ENCODE measurements at places on chromosomes 5 and 9.

- H3K36me3 ChIP-seq, result no peaks in the 10 kb centered on the region
- H3K4me3 ChIP-seq, result no peak overlapping the region
- H3K27me3 ChIP-seq, result no peaks in the 10 kb centered on the region
- peaks cover 35% of the 10 kb centered on the region for H3K4me1 ChIP-seq
- DNase-seq, result peak; percentile 43
Observed at GRCh38 chr9:121738968-121739367, 87.5 kb downstream of the DAB2IP start.

GRCh38 chr9:130638284-130639123, 25.9 kb upstream of the PRDM12 start:
- no peak overlapping the region for H3K27ac ChIP-seq
- H3K27me3 ChIP-seq, result no peaks in the 10 kb centered on the region
- no peak overlapping the region for H3K4me3 ChIP-seq
- DNase-seq, result no peak
- H3K36me3 ChIP-seq, result peaks cover 14% of the 10 kb centered on the region
- no peaks in the 10 kb centered on the region for H3K4me1 ChIP-seq

GRCh38 chr9:91623004-91623403, 199.4 kb upstream of the NFIL3 start:
- H3K4me3 ChIP-seq, result no peak overlapping the region
- H3K27ac ChIP-seq, result no peak overlapping the region
- no peaks in the 10 kb centered on the region for H3K27me3 ChIP-seq
- no peaks in the 10 kb centered on the region for H3K4me1 ChIP-seq
- no peaks in the 10 kb centered on the region for H3K36me3 ChIP-seq

- DNase-seq, result peak; percentile 75
- H3K27me3 ChIP-seq, result no peaks in the 10 kb centered on the region
- peaks cover 10% of the 10 kb centered on the region for H3K4me1 ChIP-seq
- H3K4me3 ChIP-seq, result peak overlapping the region; percentile 94
- peak overlapping the region; percentile 66 for H3K27ac ChIP-seq
- H3K36me3 ChIP-seq, result peaks cover 2% of the 10 kb centered on the region
Observed at GRCh38 chr9:111036429-111036789, 1.9 kb downstream of the LPAR1 start.

GRCh38 chr9:25935188-25935587, 256.9 kb upstream of the TUSC1 start:
- H3K4me3 ChIP-seq, result no peak overlapping the region
- H3K4me1 ChIP-seq, result no peaks in the 10 kb centered on the region
- H3K27ac ChIP-seq, result no peak overlapping the region
- DNase-seq, result no peak
- no peaks in the 10 kb centered on the region for H3K27me3 ChIP-seq
- no peaks in the 10 kb centered on the region for H3K36me3 ChIP-seq

- H3K27ac ChIP-seq, result no peak overlapping the region
- no peaks in the 10 kb centered on the region for H3K27me3 ChIP-seq
- no peak overlapping the region for H3K4me3 ChIP-seq
- no peaks in the 10 kb centered on the region for H3K4me1 ChIP-seq
Observed at GRCh38 chr9:114638404-114638803, 19.2 kb downstream of the TEX53 start.

- no peak overlapping the region for H3K27ac ChIP-seq
- no peaks in the 10 kb centered on the region for H3K36me3 ChIP-seq
- no peaks in the 10 kb centered on the region for H3K4me1 ChIP-seq
Observed at GRCh38 chr9:105455836-105456475, 8.1 kb downstream of the FSD1L start.

DNA sequence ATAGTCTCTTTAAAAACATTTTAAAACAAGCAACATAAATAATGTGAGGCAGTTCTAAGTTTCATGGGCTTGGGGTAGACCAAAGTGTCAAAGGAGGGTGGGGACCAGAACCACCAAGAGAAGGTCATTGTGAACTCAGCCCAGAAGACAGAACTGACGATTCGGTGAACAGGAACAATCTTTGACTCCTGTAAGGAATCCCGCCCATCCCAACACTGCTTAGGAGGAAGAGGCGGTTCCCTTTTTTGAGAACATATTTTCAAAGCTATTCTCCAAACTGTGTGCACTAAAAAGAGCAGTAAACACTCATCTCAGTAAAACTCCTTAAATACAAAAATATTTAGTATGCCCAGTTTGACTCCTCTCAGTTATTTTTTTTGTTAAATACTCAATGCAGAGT, 176.5 kb upstream of the TLE4 start:
- H3K4me1 ChIP-seq, result no peaks in the 10 kb centered on the region
- DNase-seq, result no peak
- H3K4me3 ChIP-seq, result no peak overlapping the region
- no peaks in the 10 kb centered on the region for H3K36me3 ChIP-seq

DNA sequence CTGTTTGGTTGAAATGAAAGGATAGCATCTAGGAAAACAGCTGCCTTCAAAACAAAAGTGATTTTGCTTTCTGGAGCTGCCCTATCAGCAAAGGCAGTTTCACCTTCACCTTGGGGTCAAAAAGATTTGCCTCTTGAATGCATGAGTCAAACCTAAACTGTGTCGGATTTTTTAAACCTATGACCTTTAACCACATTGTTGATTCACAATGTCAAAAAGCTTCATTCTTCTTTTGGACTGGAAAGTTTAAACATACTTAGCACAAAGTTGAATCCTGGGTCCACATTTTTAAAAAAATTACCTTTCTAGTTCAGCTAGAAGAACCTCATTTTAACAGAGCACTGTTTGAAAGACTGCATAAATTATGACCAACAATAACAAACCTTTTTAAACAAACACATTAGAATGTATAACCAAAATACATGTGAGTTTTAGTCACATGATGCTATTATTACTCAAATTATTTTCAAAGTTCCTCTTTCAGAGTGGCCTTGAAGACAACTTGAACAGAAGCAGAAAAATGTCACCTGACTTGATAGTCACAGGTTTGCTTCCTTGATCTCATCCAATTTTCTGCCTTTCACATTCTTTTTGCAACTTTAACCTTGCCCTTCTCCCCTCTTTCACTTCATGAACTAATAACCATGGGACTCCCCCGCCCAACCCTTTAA, 109.7 kb upstream of the LHFPL2 start:
- no peaks in the 10 kb centered on the region for H3K36me3 ChIP-seq
- DNase-seq, result peak; percentile 90
- H3K27ac ChIP-seq, result no peak overlapping the region
- peaks cover 7% of the 10 kb centered on the region for H3K4me1 ChIP-seq
- no peak overlapping the region for H3K4me3 ChIP-seq

DNA sequence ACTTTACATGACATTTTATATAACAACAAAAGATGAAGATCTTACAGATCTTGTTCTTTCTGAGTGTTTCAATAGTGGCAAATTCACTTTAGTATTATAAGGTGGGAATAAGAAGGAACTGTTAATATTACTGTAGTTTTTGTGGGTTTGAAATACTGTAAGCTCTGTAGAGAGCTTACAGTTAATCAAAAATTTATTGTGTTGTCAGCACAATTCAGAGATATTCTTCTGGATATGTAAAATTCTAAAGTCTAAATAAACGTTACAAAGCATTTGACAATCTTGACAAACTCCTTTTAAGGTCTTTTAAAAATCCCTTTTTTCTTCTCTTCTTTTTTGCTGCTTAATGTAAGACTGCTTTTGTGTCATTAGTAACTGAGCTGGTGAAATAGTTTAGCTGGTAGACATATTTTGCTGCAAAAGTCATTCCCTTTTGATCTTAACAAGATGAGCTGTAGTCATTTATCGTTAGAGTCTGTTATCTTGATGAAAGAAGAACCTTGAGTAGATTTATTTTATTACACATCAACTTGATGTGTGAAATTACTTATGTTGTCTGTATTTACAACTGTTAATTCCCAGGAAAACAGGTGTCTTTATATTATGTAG, 186.0 kb downstream of the WDR70 start:
- DNase-seq, result peak; percentile 74
- no peak overlapping the region for H3K27ac ChIP-seq
- H3K4me1 ChIP-seq, result no peaks in the 10 kb centered on the region
- H3K36me3 ChIP-seq, result no peaks in the 10 kb centered on the region

DNA sequence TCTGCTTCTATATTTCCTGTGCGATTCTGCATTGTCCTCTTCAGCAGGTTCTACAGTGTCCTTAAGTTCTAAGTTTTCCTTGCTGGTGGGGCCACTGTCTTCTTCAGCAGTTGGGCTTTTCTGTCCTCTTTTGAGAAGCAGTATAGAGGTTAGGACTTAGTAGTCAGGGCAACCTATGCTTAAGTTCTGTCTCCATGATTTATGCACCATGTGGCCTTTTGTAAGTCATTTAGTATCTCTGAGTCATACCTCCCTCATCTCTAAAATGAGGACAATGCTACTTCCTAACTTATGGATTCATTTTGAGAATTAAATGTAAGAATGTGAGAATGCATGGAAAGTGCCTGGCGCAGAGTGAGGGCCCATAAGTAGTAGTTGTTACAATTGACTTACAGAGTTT, 46.8 kb downstream of the GRIN3A start:
- DNase-seq, result no peak
- no peak overlapping the region for H3K27ac ChIP-seq
- H3K36me3 ChIP-seq, result no peaks in the 10 kb centered on the region
- no peak overlapping the region for H3K4me3 ChIP-seq
- no peaks in the 10 kb centered on the region for H3K27me3 ChIP-seq

GRCh38 chr9:31336386-31336785, 1048.1 kb upstream of the ACO1 start:
- no peaks in the 10 kb centered on the region for H3K36me3 ChIP-seq
- H3K27me3 ChIP-seq, result no peaks in the 10 kb centered on the region
- H3K4me3 ChIP-seq, result no peak overlapping the region
- H3K4me1 ChIP-seq, result no peaks in the 10 kb centered on the region

GRCh38 chr5:73435759-73436534, 12.6 kb downstream of the FOXD1 start:
- H3K4me1 ChIP-seq, result peaks cover 7% of the 10 kb centered on the region
- DNase-seq, result peak; percentile 41
- H3K36me3 ChIP-seq, result no peaks in the 10 kb centered on the region
- H3K27me3 ChIP-seq, result peaks cover 12% of the 10 kb centered on the region
- no peak overlapping the region for H3K27ac ChIP-seq

- H3K4me1 ChIP-seq, result peaks cover 5% of the 10 kb centered on the region
- no peak for DNase-seq
- no peaks in the 10 kb centered on the region for H3K27me3 ChIP-seq
- H3K27ac ChIP-seq, result no peak overlapping the region
- no peak overlapping the region for H3K4me3 ChIP-seq
Observed at GRCh38 chr5:150122158-150122510, 33.5 kb downstream of the PDGFRB start.

GRCh38 chr5:79517601-79518000, 3.7 kb upstream of the HOMER1 start:
- no peaks in the 10 kb centered on the region for H3K27me3 ChIP-seq
- H3K36me3 ChIP-seq, result no peaks in the 10 kb centered on the region
- no peak for DNase-seq

DNA sequence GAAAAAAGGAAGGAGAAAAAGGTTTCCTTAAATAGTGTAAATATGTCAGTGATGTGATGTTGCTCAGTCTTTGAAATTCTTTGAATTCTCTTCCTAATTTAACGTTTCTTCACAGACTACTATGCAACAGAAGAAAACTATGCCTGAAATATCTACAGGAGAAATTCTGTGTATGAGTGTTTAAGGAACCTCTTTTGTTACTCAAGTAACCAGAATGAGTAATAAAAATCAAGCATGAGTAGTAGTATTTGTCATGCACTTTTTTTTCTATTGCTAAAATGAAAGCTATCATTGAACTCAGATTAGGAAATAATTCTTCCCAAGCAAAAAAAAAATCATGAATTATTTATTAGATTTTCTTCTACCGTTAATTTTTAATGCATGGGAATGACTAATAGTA, 20.3 kb upstream of the THG1L start:
- no peak overlapping the region for H3K27ac ChIP-seq
- H3K4me1 ChIP-seq, result peaks cover 4% of the 10 kb centered on the region
- no peak overlapping the region for H3K4me3 ChIP-seq
- peak; percentile 88 for DNase-seq

- H3K27ac ChIP-seq, result no peak overlapping the region
- H3K4me3 ChIP-seq, result no peak overlapping the region
- no peaks in the 10 kb centered on the region for H3K36me3 ChIP-seq
- no peaks in the 10 kb centered on the region for H3K27me3 ChIP-seq
Observed at GRCh38 chr5:77073667-77074066, 13.4 kb downstream of the ZBED3 start.

DNA sequence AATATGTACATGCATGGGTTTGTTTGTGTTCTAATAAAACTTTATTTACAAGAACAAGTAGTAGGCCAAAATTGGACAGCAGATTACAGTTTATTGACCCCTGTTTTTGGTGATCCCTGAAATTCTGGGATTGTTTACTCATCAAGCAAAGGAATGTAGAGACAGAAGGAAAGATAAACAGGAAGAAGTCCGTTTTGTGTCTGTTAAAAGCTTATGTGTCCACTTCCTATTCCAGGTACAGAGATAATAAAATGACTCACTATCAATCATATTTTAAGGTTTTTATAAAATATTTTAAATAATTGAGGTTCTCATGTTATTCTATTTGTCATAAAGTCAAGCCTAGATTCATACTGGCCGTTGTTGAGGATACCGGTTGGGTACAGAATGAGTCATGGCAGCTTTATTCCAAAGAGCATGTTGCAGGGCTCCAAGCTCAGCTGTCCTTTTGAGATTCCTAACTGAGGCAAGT, 214.9 kb upstream of the DAB2 start:
- H3K27ac ChIP-seq, result no peak overlapping the region
- H3K36me3 ChIP-seq, result no peaks in the 10 kb centered on the region
- no peaks in the 10 kb centered on the region for H3K4me1 ChIP-seq
- H3K4me3 ChIP-seq, result no peak overlapping the region

DNA sequence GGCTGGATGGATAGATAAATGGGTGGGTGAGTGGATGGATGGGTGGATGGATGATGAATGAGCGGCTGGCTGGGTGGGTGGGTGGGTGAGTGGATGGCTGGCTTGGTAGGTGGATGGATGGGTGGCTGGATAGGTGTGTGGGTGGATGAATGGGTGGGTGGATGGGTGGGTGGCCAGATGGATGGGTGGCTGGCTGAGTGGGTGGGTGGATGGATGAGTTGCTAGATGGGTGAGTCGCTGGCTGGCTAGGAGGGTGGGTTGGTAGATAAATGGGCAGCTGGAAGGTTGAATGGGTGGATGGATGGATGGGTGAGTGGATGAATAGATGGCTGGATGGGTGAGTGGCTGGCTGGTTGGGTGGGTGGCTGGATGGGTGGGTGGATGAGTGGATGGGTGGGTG, 27.9 kb upstream of the CEP72 start:
- H3K36me3 ChIP-seq, result no peaks in the 10 kb centered on the region
- H3K4me1 ChIP-seq, result no peaks in the 10 kb centered on the region
